ENCODE measurements at places on chromosomes 11 and 22.

DNA sequence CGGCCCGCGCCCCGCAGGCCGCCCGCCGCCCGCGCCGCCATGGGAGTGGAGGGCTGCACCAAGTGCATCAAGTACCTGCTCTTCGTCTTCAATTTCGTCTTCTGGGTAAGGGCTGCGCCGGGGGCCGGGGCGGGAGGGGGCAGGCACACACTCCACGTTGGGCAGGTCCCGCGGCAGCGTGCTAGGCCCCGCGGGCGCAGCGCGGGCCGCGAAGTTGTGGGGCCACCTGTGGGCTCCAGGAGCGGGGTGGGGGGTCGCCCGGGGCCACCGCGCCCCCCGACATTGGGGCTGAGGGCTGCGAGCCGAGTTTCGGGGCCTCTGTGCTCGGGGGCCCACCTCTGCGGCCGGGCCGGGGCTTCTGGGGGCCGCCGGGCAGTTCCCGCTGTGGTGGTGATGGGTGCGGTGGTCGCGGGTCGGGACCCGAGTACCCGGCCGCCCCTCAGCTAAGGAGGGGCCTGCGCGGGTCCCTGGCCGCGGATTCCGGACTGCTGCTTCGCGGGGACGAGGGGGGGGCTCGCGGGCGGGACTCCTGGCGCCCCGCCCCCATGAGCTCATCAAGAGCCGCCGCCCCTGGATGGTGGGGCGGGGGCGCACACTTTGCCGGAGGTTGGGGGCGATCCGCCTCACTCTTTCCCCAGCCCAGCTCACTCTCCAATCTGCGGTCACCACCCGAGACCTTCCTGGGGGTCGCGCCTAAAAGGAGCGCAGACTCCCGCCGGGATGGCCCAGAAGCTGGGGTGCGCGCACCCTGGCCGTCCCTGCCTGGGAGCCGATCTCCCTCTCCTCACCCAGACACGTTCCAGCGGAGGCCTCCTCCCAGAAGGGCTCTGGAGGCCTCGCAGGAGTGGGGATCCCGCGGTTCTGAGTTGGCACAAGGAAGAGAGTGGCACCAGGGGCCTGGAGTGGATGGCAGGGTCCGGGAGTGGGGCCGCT is 667 bp downstream of the CD81 start:
- peak; percentile 52 for DNase-seq

- no peak for DNase-seq
Measured at GRCh38 chr11:77449060-77449521, 24.8 kb downstream of the PAK1 start.

DNA sequence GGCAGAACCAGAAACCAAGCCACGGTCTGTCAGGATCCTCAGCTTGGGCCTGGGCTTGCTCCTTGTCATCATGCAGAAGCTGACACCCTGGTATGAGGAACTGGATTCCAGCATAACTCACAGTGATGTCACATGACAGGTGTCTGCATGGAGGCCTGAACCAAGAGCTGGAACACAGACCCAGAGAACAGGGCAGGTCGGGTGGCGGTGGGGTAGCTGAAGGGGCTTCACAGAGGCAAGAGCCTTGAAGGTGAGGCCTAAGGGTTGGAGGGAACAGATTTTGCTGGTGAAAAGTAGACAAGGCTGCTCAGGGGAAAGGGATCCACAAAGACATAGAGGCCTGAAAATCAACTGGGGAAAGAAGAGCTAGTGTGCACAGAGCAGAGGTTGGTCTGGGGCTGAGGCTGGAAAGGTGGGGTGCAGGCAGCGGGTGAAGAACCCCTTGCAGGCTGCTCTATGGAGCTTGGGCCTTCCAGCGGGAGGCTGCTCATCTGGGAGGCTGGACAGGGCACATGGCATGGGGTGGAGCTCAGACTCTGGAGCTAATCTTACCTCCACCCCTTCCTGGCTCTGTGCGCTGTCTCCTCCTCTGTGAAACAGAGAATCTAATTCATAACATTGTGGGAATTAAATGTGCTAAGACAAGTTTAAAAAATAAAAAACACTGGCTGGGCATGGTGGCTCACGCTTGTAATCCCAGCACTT is 18.4 kb upstream of the RPS3 start:
- DNase-seq: no peak

DNA sequence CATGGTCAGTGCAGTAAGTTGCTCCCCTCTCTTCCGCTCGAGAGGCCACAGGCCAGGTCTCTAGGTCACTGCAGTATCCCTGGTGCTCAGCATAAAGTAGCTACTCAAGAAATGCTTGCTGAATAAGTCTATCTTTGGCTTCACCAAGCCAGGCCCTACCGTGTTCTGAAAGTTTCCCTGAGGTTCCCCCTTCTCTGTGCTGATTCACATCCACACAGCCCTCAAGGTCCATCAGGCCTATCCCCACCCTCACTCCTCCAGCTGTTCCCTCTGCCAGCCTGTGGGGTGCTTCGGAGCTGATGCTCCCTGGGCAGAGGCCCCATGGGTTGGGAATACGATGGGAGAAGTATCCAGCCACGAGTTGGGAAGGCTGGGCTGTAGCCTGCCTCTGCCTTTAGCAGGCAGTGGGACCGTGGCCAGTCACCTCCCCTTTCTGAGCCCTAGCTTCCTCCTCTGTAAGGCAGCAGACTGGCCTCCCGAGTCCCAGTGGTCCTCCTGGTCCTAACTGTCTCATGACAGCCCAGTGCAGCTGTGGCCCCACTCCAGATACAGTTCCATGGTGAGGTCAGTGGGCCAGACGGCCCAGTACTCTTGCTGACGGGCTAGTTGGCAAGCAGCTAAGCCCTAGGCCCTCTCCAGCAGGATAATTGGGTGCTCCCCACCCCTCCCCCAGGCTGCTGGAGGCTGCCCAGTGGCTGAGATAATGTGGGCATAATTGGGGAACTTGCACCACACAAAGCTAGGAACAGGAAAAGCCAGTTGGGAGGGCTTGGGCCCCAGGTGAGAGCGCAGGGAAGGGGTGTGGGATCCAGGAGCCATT is 48.2 kb downstream of the NECTIN1 start:
- DNase-seq: no peak

GRCh38 chr11:1896923-1897322 is 5.2 kb upstream of the PRR33 start:
- no peak for DNase-seq

GRCh38 chr11:6757373-6757967 is 14.3 kb downstream of the OR2AG2 start:
- peak; percentile 19 for DNase-seq

DNA sequence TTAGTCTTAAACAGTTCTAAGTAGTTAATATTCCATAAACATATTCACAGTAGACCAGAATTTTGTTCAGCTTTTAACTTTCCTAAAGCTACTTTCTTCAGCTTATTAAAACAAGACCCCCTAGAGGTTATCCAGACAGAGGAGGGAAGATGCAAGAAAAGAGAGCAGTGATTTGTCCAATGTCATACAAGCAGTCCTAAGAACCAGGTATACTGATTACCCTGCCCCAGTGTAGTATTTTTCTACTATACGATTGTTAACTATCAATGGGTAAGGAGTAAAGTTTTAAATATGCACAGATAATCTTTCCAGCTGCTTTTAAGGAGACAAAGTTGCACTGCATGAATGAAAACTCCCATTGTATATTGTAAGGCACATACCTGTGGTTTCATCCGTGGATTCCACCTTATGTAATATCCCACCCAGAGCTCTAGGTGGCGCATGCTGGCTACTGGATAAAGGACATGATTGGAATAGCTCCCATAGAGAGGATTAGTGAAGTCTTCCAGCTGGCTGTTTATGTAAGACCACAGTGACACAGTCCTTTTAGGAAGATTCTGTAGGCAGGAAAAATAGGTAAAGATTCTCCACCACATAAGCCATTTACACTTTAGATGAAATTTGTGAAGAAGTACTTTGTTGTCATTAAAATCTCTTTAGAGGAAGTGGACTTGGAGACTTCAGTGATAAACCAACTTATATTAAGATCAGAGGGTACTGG is 45.6 kb downstream of the CEP57 start:
- DNase-seq: peak; percentile 23

DNA sequence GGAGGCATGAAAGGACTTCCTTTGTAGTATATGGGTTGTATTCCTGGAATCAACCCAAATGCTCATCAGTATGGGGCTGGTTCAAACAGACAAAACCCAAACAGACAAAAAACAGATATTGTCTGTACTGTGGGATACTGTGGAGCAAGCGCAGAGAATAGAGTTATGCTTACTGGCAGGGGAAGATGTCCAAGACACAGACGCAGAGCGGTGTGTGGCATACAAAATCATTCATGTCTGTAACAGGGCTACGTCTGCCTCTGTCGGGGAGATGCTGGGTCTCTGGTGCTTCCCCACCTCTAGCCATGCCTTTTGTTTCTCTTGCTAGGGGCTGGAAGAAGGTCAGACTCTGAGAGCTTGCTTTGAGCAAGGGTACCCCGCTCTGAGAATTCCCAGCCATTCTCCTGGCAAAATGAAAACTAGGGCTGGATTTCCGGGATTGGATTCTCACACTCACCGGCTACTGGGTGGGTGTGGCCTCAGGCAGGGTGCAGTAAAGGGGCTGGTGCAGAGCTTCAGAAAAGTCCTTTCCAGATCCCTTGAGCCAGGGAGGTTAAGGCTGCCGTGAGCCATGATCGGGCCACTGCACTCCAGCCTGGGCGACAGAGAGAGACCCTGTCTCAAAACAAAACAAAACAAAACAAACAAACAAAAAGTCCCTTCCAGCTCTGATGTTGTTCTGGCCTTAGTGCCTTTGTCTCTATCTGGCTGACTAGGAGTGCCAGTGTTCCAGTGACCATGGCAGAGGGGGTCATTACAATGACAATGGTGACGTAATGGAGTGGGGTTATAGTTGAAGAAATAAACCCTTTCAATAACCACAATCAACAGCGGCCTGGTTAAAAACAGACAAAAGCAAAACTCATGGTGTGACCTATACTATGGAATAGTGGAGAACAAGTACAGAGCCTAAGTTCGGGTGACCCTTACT is 2.9 kb upstream of the ABCC8 start:
- peak; percentile 51 for DNase-seq

- DNase-seq: no peak
Measured at GRCh38 chr22:20829491-20830134, 29.0 kb downstream of the PI4KA start.

DNA sequence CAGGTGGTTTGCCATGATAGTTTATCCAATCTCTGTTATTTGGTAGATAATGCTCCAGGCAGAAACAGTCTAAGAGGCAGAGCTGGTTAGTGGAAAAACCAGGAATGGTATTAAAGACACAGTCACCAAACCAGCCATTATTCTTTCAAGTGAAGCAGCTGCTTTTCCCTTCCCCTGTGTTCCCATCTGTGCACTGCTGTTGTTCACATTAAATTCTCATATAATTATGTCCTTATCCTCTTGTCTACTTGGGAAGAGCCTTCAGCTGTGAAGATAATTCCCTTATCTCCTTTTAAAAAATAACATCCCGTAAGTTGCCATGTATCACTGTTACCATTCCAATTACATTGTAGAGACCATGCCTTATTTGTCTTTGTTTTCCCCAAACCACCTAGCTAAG is 5.2 kb upstream of the TBCEL start:
- DNase-seq: no peak

GRCh38 chr11:115552151-115552772 is 48.0 kb upstream of the CADM1 start:
- no peak for DNase-seq

DNA sequence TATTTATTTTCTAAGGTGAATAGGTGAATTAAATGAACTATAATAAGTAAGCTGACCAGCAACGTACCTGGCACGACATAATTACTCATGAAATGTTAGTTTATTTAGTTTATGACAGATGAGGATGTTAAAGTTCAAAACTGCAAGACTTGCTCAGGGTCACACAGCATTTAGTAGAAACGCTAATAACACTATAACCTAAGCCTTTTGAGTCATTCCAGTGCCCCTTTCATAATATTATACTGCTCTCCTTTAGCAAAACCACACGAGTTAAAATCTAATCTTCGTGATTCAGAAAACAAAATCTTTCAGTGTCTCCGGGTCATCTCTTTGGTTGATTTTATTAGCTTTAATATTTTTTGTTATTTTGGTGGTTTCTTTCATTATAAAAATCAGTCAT is 39.6 kb downstream of the BTBD10 start:
- no peak for DNase-seq
